ENCODE measurements at places on chromosomes 2 and 18.

DNA sequence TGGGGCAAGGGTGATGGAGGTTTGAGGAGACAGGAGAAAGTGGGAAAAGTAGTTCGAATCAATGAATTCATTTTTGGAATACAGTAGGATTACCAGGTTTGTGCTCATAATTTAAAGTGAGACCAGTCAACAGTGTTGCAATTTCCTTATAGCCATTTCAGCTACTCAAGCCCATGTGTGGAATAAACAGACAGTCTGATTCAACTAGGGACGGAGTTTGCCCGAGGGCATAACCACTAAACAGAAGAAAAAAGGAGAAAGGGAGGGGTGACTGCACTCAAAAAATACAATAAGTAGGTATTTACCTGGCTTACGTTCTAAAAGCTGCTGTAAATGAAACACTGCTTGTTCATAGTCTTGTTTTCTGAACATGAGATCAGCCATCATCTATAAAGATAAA is 55.2 kb downstream of the TTC21B start:
- peak; percentile 52 for DNase-seq

DNA sequence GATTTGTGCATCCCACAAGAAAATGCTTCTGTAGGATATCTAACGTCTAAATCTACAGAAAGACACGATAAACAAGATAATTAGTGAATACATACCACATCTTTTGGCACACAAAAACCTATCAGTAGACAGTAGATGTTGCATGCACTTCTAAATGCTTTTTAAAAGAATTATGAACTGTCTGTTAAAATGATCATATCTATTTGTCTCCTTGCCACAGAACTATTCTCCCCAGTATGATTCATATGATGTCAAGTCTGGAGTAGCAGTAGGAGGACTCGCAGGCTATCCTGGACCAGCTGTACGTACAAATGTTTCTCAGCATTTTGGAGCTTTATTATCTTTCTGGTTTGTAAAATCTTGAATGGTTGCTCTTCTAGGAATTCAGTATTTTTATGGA is 12.7 kb downstream of the COL3A1 start:
- peak; percentile 72 for DNase-seq

DNA sequence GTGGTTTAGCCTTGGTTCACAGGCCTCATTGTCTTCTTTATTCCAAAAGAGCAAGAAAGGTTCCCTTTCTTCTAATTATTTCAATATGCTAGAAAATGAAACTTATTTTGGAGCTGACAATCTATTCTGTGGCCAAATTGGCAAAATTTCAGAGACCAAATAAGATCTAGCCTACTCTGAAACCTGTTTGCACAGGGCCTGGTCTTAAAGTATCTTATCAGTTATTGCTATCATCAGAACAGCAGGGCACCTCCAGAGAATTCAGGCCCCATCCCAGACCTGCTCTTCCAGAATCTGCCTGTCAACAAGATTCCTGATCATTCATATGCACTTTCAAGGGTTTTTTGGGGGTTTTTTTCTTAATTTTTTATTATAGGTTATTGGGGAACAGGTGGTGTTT is 198.7 kb downstream of the ANAPC1 start:
- no peak for DNase-seq

DNA sequence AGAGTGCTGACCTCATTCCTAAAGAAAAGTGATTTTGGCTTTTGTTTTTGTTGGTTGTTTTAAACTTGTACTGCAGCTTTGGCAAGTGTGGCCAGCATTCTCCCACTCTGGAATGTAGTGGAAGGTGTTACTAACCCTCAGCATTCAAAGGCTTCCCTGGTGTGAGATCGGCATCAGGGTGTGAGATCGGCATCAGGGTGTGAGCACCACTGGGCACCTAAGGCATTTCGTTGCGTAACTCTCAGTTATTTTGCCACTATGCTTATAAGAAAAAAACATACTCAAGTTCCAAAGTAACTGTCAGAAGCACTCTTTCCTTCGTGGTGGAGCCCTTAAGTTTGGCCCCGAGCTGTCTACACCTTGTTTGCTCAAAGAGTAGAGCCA is 1.7 kb downstream of the CYBRD1 start:
- DNase-seq: peak; percentile 65

GRCh38 chr2:196066291-196067087 is 2.1 kb downstream of the DNAH7 start:
- peak; percentile 28 for DNase-seq

- peak; percentile 54 for DNase-seq
Observed at GRCh38 chr2:190469771-190470170, 61.6 kb downstream of the MFSD6 start.

DNA sequence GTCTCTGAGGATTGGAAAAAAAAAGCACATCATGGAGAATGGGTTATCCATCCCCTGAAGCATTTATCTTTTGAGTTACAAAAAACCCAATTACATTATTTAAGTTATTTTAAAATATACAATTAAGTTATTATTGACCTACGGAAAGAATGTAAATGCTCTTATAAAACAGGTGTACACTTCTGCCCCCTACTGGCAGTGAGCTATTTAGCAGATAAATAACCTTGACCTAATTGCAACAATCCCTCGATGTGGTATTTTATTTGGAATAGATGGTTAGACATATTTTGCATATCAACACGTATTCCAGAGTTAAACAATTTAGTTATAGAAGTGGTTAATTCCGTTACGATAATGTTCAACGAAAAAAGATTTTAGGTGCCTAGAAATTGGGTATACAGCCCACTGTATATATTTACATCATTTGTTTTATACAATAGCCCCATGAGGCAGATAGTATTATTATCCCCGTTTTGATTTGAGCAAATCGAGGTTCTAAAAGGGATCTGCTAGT is 9.1 kb upstream of the DAW1 start:
- peak; percentile 80 for DNase-seq

- DNase-seq: no peak
Observed at GRCh38 chr2:234058881-234059280, 8.4 kb downstream of the SPP2 start.

GRCh38 chr2:20299113-20299512 is 51.5 kb downstream of the PUM2 start:
- DNase-seq: no peak

DNA sequence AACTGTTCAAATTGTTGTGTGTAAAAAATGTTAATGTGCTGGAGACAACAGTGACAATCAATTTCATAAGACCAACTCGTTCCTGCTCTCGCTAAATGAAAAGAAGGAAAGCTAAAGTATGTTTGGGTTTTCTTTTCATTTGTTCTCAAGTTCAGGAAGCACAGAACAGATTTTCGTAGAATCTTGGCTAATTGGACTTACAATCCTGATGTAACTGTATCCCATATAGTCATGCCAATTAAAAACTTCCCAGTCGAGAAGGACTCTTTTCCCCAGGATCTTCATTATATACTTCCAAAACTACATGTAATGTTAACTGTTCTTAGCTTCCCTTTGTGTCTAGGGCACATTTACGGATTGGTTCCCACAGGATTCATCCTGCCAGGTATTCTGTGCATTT is 135.4 kb upstream of the ITGB6 start:
- no peak for DNase-seq

GRCh38 chr2:86519349-86519748 is 43.9 kb downstream of the CHMP3 start:
- no peak for DNase-seq

- peak; percentile 52 for DNase-seq
Observed at GRCh38 chr2:68925295-68925896, 27.3 kb downstream of the GKN2 start.

DNA sequence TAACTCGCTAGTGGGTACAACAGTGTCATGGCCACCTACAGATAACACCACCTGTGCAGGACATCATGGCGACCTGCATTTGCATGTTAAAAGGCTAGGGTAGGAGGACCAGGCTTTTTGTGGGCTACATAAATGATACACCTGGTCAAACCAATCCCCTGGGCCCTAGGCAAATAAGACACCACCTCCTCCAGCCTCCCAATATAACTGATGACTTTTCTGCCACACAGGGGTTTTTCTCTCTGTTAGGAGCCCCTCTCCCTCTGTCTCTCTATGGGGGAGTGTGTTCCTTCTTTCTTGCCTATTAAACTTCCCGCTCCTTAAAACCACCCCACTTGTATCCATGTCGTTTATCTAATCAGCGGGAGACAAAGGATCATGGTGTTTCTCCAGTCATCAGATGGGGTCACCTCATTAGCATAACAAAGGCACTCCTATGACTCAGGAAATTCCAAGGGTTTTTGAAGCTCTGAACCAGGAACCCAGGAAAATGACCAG is 10.8 kb upstream of the BUB1 start:
- DNase-seq: no peak

DNA sequence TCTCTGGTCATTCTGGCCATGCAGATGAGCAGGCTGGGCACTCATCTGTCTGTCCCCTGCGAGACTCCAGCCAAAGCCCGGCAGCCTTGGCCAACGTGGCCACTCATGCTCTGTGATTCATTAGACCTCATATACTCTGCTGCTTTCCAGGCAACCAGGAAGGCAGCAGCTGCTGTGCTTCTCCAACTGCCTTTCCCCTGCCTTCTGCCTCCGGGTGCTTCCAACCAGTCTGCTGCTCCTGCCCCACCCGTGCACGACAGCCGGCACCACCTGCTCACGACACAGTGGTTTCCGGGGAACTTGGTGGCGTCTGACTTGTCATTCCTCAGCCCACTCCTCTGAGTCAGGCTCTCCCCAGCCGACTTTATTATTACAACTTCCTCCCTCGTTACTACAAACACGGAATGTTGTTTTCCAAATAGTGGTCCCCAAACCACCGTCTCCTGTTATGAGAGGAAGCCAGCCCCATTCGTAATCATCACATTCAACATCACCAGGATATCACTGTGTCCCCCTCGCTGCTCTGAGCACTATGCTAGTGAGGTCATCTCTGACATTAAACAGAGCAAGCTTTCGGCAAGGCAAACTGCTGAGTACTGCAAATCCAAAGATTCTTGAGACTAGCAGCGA is 392.4 kb downstream of the ALK start:
- DNase-seq: peak; percentile 38

GRCh38 chr18:27793013-27793785 is 383.7 kb downstream of the CDH2 start:
- DNase-seq: no peak

DNA sequence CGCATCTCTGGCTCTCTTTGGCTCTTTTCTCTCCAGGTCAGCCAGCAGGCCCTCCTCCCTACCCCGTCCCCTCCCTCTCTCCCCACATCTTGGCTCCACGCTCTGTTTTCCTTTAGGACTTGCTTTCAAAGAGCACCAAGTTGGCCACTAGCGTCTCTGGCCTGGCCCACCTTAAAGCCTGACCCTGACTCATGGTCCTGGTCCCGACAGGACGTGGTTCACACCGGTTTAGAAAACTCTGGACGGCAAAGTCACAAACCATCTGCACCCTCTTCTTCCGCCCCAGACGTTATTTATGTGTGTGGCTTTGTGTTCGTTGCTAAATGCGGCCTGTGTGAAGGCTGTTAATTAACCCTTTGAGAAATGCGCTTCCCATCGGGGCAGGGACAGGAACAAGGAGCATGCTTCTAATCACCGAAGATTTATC is 169.0 kb upstream of the HAAO start:
- DNase-seq: no peak

- no peak for DNase-seq
Observed at GRCh38 chr2:100064592-100065428, 77.6 kb downstream of the AFF3 start.

GRCh38 chr2:3665886-3666612 is 8.0 kb downstream of the ALLC start:
- DNase-seq: no peak

DNA sequence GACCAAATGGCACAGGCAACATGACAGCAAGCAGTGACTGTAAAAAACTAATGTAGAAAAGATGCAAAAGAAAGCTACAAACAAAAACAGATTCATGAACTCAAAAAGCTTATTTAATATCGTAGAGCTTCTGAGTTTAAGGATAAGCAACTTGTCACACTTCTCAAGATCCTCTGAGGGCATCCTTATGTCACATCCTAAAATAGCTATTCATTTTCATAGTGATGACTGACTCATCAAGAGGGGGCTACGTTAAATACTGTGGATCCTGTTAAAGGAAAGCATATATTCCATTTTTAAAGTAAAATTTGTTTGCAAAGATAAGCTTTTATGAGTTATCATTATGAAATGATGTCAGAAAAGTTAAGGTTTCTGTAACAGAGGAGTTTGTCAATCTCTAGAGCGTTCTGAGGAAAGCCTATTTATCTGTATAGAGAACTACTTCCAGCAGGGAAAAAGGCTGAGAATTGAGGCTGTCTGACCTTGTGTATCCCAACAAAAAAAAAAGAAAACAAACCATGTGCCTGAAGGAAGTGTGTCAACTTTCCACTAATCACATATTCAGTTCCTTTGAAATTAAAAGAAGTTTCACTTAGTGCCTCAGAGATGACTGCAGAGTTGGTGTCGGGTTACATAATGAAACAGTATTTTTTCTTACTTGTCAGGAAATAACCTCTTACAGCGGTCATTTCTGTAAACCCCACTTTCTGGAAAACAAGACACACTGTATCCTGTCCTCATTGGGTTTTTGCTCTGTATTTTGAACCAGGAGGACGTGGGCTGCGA is 115.5 kb downstream of the ESCO1 start:
- peak; percentile 56 for DNase-seq

GRCh38 chr2:231228974-231229529 is 30.6 kb downstream of the ARMC9 start:
- no peak for DNase-seq

- no peak for DNase-seq
Observed at GRCh38 chr2:176917-177316, 86.9 kb downstream of the SH3YL1 start.

DNA sequence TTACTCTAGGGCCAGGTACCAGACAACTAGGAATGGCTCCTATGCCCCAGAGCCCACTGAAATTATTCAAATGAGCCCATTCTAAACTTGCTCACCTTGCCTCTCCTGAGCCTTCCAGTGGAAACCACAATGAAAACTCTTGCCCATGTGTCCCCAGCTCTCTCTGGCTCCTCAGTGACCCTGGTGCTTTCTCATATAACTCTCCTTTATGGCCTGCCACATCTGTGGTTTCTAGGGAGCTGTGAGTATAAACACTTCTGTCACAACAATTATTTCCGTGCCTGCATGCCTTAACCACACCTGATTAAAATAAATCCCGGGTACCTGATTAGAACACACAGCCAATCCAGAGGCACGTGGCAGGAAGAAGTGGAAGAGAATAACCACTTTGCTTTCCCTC is 333.0 kb upstream of the SPRED2 start:
- no peak for DNase-seq
